ENCODE measurements at places on chromosomes 12 and 14. TPM values are rescaled to one million over a fixed set of nuclear protein-coding genes. Genes with fewer than 3 reads are reported as not detected.

DNA sequence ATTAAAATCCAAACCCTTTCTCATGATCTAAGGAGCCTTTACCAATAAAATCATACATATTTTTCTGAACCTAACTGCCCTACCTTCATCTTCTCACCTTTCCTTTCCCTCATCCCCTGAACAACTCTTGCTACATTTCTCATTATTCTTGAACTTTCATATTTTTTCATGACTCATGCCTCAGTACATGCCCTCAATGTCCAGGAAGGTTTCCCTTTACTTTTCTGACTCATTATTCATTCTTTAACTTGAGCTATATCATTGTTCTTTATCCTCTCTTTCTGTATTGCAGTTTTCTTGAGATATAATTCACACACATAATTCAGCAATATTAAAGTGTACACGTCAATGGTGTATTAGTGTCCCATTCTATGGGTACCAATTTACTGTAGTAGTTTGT lies 231.0 kb downstream of the ALG10B start:
- ATAC-seq, result peak; percentile 81

- no peak for ATAC-seq
These were observed 5.2 kb downstream of the KRT86 start for GRCh38 chr12:52279422-52280318.

Gene FZD10
- total RNA-seq, result 13.7 TPM

GRCh38 chr12:45582536-45582935 lies 147.0 kb upstream of the ARID2 start:
- no peak for ATAC-seq

Gene ABCC9
- 3.0 TPM for total RNA-seq

GRCh38 chr12:21631367-21631766 lies 26.3 kb downstream of the LDHB start:
- ATAC-seq, result no peak

DNA sequence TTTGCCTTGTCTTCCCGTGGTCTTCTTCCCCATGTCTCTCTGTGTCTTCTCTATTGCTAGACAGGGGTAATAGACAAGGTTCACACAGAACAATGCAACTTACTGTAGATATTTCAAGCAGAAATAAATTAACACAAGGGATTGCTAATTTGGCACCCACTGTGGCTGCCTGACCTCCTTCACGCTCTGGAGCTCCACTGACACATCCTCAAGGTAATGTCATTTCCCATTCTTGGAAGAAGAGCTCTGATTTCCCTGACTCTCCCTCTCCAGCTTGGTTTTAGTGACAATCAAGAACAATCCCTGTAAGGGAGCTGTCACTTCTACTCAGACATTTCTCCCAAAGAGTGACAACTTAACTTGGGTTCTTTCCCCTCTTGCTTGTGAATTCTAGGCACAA lies 105.4 kb upstream of the NAP1L1 start:
- no peak for ATAC-seq

Gene KRT7
- total RNA-seq, result 113 TPM

Gene KRT75
- total RNA-seq, result 0.84 TPM

GRCh38 chr14:84127495-84127894 lies 1402.4 kb upstream of the FLRT2 start:
- no peak for ATAC-seq

Gene IFNG
- not detected for total RNA-seq

Gene CCDC60
- 3.5 TPM for total RNA-seq

Gene MYO1H
- 1.0 TPM for total RNA-seq

DNA sequence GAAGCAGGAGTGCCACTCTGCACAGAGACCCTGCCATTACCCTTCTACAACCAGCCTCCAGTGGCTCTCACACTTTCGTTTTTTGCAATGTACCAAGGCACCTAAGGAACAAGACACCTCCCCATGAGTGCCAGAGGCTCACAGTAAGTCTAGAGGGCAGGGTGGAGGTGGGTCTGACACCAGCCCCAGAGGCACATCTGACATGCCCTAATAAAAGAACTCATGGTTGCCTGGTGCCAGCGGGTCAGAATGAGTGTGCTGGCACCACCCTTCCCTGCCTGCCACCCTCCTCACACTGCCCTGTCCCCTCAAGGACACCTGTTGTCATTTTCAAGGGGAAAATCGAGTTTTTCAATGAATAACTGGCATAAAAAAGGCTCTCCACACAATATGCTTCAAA lies 161.2 kb downstream of the FOXN3 start:
- ATAC-seq, result no peak

Gene ZDHHC22
- not detected for total RNA-seq

Gene DDX55
- total RNA-seq, result 11.1 TPM

GRCh38 chr14:102591372-102591943 lies 991 bp upstream of the RCOR1 start:
- ATAC-seq, result peak; percentile 1

GRCh38 chr12:63843254-63843720 lies 1.2 kb upstream of the SRGAP1 start:
- no peak for ATAC-seq

DNA sequence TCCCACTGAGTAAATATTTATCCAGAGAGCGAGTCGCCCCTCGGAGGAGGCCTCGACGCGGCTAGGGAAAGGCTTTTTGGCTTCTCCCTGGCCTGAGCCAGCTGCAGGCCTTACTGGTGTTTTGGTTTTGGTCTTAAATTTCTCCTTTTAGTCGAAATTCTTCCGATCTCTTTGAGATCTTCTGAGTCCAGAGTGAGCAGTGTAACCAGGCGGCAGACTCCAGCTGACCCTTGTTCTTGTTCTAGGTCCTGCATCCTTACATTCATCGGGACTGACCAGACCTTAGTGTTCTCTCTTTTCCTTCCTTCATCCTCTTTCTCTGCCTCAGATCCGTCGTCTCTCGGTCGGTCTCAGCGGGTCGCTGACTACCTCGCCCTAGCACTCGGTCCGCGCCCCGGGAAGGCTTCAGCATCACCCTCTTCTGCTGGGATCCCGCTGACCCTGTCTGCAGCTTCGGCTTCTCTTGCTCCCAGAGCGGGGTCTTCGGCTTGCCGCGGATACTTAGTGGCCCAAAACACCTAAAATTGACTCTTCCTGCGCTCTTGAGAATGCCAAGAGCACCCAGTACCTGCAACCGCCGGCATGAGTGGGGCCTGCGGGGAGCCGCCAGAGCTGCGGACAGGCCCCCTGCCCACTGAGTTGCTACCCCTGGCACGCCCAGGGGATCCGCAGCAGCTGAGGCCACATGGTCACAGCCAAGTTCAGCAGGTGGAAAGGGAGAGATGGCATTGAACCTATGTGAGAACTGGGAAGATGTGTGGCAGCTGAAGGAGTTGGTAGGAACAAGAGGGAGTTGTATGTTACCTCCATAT lies 2.4 kb upstream of the PAX9 start:
- ATAC-seq, result no peak

All from esophagus mucosa (tissue), 1 donor.